ENCODE measurements at places on chromosomes 6 and 20. TPM values are rescaled to one million over a fixed set of nuclear protein-coding genes. Genes with fewer than 3 reads are reported as not detected.

GRM1 gene
- not detected for total RNA-seq

TRAPPC3L gene
- not detected for total RNA-seq

- DNase-seq = no peak
These were observed 280.5 kb downstream of the TFAP2B start for GRCh38 chr6:51099201-51099600.

- DNase-seq = no peak
These were observed 3.8 kb downstream of the PREX1 start for GRCh38 chr20:48823960-48824498.

DNA sequence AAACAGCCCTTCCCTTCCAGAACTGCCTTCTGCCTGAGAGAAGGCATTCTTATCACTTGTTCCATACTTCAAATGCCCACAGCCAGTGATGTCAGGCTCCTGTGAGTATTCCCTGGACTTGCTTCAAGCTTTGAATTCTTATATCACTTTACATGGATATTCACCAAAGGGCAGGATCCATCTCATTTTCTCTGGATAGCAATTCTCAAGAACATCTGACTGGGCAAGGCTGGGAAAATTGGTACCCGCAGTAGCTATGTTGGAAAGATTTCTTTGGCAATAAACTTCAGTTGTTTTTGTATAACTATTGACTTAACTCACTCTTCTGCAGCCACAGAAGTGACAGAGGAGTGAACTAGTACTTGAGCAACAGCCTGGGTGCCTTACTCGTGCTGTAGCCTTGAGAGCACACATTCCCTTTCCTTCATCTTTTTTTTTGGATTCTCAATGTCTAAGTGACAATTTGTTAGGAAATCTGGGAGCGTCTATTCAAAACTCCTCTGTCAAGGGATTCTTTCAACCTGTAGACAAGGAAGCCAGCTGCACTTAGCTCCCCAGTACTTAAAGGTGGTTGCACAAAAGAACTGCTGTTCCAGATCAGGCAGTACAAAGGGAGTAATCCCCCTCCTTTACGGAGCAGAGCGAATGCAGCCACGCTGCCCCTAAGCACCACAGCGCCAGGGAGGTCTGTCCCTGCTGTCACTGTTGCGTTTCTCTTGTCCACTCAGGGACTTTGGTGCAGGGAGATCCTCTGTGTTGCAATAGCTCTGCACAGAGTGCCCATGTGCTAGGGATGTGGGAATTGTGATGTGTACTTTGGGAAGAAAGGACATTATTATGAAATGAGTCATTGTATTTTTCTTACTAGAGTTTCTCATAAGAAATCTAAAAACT lies 69.6 kb downstream of the JAG1 start:
- DNase-seq = no peak

DNA sequence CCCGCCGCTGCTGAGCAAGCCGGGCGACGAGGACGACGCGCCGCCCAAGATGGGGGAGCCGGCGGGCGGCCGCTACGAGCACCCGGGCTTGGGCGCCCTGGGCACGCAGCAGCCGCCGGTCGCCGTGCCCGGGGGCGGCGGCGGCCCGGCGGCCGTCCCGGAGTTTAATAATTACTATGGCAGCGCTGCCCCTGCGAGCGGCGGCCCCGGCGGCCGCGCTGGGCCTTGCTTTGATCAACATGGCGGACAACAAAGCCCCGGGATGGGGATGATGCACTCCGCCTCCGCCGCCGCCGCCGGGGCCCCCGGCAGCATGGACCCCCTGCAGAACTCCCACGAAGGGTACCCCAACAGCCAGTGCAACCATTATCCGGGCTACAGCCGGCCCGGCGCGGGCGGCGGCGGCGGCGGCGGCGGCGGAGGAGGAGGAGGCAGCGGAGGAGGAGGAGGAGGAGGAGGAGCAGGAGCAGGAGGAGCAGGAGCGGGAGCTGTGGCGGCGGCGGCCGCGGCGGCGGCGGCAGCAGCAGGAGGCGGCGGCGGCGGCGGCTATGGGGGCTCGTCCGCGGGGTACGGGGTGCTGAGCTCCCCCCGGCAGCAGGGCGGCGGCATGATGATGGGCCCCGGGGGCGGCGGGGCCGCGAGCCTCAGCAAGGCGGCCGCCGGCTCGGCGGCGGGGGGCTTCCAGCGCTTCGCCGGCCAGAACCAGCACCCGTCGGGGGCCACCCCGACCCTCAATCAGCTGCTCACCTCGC lies 1.5 kb downstream of the ARID1B start:
- DNase-seq = no peak

- no peak for DNase-seq
These were observed 56.4 kb upstream of the RPS6KA2 start for GRCh38 chr6:166683477-166683876.

DNA sequence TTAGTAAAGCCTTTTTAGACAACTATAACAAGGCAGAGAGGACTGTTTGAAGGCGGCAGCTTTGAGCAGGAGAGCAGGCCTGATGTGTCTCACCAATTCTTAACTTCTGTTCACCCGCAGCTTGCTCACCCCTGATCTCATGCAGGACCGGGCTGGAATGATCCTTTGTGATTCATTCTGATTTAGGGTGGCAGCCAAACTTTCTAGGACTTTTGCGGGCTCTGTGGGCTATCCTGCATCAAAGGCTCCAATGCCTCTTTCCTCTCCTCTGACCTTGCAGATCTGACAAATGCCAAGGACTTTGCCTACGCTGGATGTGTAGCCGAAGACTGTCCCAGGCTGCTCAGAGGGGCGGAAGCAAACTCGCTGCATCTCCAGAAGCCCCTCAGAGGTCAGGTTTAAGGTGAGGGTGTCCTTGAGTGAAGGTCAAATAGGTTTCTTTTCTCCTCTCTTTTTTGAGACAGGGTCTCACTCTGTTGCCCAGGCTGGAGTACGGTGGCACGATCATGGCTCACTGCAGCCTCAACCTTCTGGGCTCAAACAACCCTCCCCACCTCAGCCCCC lies 72.3 kb downstream of the VEGFA start:
- no peak for DNase-seq

DNA sequence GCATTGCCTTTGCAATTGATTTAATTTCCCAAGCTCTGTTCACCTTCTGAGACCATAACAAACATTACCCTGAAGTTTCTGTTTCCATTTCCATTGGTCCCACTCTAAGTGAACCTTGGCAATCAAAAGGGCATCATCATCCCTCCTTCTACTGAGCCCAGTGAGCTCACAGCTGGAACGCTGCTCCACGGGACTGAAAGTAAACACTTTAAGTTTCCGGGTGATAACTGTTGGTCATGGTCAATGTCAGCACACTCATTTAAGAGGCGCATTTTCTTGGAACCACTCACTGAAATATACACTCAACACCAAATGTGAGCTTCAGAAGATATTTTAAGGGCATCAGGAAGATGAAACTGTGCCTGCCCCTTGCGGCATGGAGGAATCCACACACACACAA lies 37.1 kb upstream of the RPS6KA2 start:
- DNase-seq = no peak

- DNase-seq = no peak
These were observed 207.8 kb upstream of the ZFP64 start for GRCh38 chr20:52399352-52399751.

DNA sequence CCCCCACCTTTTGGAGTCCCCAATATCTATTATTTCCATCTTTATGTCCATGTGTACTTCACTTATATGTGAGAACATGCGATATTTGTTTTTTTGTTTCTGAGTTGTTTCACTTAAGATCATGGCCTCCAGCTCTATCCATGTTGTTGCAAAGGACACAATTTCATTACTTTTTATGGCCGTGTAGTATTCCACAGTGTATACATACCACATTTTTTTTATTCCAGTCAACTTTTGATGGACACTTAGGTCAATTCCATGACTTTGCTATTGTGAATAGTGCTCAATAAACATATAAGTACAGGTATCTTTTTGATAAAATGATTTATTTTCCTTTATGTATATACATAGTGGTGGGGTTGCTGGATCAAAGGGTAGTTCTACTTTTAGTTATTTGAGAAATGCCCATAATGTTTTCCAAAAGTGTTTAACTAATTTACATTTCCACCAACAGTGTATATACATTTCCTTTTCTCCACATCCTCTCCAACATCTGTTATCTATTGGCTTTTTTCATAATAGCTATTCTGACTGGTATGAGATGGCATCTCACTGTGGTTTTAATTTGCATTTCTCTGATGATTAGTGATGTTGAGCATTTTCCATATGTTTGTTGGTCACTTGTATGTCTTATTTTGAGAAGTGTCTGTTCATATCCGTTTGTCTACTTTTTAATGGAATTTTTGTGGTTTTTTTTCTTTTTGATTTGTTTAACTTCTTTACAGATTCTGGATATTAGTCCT lies 34.0 kb upstream of the COL10A1 start:
- DNase-seq = no peak

GRCh38 chr6:33571637-33572316 lies 8.3 kb downstream of the BAK1 start:
- DNase-seq = no peak

DNA sequence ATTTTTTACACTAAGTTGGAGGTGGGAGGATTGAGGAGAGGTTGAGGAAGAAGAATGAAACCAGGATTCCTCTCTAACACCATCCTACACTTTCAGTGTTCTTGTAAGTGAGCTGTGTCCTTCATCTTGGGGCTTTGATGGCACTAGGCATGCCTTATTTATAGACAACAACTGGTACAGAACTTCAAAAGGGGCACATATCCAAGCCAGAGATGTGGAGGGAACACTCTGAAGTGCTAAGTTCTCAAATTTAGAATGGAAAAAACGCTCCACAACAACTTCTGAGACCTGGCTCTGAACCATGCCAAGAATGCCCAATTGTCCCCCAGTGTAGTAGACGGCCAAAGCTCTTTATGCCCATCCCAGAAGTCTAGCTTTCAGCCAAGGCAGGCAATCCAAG lies 16.2 kb upstream of the PKHD1 start:
- DNase-seq = no peak

DNA sequence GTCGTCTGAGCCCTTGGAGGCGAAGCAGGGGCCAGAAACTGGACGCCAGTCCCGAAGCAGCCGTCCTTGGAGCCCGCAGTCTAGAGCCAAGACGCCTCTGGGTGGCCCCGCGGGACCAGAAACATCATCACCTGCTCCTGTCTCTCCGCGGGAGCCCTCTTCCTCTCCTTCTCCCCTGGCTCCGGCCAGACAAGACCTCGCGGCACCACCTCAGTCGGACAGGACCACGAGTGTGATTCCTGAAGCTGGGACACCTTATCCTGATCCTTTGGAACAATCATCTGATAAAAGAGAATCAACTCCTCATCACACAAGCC lies 416 bp downstream of the RSPH4A start:
- no peak for DNase-seq

- DNase-seq = no peak
These were observed 33.0 kb downstream of the FOXP4 start for GRCh38 chr6:41579088-41579610.

DNA sequence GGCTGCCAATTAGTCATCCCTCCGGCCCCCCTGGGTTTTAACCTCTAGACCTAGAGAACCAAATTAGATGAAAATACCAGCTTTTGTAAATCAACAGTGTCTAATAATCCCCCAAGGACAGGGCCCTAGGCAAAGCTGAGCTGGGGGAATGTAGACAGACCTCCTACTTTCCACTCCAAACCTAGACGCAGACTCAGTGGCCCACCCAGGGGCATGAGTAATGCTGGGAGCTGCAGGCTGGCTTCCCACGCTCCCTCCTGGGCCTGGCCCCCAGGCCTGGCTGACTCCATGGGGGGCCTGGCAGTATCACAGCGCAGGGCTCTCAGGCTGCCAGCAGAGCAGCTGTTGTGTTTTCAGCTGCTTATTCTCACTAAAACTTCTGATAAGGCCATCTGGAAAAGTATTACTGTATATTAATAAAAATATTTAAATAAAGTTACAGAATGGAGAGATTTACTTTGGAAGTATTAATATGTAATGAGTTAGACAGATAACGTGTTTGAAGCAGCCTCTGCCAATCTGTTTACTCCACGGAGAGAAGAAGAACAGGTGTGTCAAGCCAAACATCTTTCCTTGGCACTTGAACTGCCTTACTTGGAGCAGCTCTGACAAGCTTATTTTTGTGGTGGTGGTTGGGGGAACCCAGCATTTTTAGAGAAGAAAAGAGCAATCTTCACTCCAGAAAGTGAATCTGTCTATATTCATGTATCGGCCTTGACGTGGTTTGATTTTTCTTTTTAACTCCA lies 144.0 kb upstream of the AGPAT4 start:
- DNase-seq = no peak
